ENCODE measurements at places on chromosomes 2 and 18.

- DNase-seq = no peak
Observed at GRCh38 chr2:128615571-128615970, 296.9 kb upstream of the HS6ST1 start.

- no peak for DNase-seq
Observed at GRCh38 chr2:82793711-82794435, 1665.2 kb downstream of the SUCLG1 start.

- peak; percentile 76 for DNase-seq
Observed at GRCh38 chr2:226701052-226701451, 98.6 kb downstream of the IRS1 start.

- DNase-seq = no peak
Observed at GRCh38 chr2:172247203-172247602, 144.5 kb upstream of the DLX2 start.

- DNase-seq = no peak
Observed at GRCh38 chr2:61789807-61790602, 63.9 kb downstream of the FAM161A start.
